HCT116 (cell line): ENCODE measurements at places on chromosomes 7 and 10.

DNA sequence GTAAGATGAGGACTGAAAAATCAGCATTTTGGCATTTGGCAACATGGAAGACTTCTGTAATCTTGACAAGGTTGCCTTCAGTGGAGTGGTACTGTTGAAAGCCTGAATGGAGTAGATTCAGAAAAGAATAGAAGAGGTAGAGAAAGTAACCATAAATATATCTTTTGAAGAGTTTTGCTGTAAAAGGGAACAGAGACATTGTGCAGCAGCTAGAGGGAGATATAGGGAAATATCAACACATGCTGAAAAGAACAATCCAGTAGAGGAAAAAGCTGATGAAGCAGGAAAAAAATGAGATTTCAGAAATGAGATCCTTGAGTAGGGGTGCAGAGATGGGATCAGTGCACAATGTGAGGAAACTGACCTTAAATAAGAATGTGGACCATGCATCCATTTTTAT lies 60.0 kb downstream of the RAPGEF5 start:
- DNase-seq = no peak

GRCh38 chr10:14362104-14362503 lies 31.4 kb upstream of the FRMD4A start:
- no peak for DNase-seq

DNA sequence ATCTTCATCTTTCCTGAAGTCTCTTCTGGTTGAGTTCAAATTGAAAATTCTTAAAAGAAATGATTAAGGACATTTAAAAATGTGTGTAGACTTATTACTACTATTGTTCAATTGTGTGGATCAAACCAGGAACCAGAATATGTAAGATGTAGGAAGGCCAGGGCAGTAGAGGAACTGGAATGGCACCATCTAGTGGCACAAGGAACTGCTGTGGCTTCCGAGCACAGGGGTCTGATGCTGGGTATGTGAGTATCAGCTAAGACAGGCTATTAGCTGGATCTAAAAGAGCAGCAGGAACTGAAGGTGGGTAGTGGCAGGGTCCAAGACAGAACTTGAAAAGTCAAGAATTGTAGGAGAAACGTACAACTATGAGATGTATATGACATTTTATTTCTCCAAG lies 247.3 kb downstream of the SEMA3A start:
- DNase-seq = peak; percentile 19

GRCh38 chr10:124650820-124651401 lies 93.3 kb downstream of the FAM53B start:
- no peak for DNase-seq

DNA sequence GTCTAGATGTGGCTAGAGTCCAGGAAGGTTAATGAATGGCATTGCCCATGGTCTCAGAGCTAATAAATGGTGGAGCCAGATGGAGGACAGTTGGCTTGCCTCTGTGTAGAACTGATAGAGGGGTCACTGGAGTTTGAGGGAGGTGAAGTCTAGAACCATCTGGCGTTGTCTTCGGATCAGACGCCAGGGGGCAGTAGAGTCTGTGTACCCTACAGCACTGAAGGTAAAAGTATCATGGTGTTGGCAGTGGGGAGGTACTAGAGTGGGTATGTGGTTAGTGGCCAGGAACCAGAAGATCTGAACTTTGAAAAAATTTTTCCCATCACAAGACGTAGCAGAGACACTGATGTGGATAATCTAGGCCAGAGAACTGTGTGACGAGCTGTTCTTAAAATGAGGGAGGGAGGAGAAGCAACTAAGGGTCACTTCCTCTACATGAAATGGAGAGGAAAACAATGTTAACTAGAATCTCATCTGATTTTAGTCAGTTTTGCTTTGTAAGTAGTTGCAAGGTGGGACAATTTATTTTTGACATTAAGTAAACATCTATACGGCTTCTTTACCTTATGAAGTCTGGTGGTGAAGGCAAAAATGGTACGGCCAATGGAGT lies 227.9 kb upstream of the PRSS58 start:
- no peak for DNase-seq

DNA sequence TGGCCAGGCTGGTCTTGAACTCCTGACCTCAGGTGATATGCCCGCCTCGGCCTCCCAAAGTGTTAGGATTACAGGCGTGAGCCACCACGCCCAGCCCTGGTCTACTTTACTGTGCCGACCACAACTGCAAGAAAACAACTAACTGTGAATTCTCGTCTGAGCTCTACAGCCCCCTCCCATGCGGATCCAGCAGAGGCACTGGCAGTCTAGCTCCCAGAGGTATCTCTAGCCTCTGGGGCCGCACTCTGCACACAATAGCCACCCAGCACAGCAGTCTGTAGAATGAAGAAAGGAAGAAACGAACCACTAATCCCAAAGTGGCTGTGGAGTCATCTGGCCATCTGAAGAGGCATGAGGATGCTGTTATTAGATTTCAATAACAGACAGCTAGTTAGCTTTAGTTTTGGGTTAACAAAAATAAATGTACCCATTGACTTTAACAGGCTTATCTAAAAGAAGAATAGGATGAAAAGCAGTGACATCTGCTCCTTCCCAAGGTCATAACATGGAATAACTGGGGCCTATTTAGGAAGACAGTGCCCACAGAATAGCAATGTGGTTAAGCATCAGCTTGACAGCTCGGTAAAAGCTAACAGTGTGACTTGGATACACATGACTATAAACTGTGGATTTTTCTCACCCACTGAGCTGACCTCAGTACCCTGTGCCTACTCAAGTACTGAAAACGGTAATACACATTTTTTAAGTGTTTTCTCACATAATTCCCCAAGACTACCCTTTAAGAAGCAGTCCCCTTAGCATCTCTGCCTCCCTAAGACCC lies 131.9 kb downstream of the TNS3 start:
- no peak for DNase-seq

GRCh38 chr10:7159517-7159916 lies 251.3 kb downstream of the SFMBT2 start:
- DNase-seq = no peak

GRCh38 chr10:51270936-51271530 lies 196.7 kb downstream of the PRKG1 start:
- DNase-seq = no peak

DNA sequence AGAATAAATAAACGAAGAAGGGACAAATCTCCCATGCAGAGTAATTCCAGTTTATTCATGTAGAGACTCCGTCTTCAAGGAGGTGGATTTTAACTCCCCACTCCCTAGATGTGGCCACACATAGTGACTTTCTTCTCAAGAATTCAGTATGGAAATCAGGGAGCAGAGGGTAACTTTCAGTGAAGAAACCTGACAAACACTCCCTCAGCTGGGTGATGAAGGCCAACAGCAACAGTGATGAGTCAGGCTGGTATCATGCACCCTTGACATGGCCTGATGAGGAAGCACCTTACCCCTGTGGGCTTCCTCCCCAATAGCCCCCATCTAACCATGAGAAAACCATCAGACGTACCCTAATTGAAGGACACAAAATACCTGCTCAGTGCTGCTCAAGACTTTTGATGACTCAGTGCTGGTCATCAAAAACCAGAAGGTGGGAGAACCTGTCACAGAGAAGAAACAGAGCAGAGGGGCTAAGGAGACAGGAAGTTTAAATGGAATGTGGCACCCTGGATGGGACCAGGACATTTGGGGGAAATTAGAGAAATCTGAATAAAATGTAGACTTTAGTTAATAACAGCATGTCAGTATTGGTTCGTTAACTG lies 50.6 kb downstream of the ADAMTS14 start:
- DNase-seq = peak; percentile 66
